ENCODE measurements at places on chromosomes 11 and 22. TPM values are rescaled to one million over a fixed set of nuclear protein-coding genes. Genes with fewer than 3 reads are reported as not detected.

- peak; percentile 45 for DNase-seq
Observed at GRCh38 chr11:119093942-119094815, 7.5 kb downstream of the DPAGT1 start.

- DNase-seq: peak; percentile 80
Observed at GRCh38 chr22:30574095-30574981, at the start of gene GAL3ST1. Gene GAL3ST1 (minus strand): TSS chr22:30574665. CDS start chr22:30557392, 17,273 bp downstream.

GRCh38 chr11:27991736-27992135, 116.2 kb downstream of the KIF18A start:
- DNase-seq: no peak

DNA sequence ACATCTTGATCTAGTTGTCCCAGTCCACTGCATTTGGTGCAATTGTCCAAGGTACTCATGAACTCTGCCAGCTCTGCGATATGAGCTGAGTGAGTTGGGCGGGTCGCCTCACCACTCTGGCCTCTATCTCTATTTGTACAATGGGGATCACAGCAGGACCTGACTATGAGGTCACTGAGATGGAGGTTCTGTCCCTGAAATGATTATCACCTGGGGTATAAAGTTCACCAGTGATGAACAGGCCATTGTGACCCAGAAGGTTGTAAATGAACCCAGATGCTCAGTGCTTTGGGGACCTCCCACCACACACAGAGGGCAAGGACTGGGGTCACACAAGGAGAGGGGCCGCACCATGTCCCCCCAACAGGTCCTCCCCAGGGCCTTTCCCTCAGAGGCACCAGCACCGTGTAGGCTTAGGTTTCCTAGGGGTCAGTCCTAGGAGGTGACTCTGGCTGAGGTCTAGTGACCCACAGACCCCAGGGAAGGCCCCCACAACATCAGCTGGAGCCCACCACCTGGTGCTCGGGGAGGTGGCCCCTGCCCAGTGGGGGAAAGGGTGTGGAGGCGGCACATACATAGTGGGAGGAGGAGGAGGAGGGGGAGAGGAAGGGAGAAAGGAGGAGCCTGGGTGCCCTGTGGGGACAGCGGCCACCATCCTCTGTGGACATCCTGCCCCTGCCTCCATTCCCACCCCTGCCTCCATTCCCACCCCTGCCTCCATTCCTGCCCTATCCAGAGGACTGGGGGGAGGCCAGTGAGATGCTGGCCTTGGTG, 25.0 kb upstream of the IGLL1 start:
- DNase-seq: no peak

GRCh38 chr11:117863383-117863782, 13.1 kb downstream of the FXYD6 start:
- no peak for DNase-seq

GRCh38 chr22:36253523-36254490, 874 bp downstream of the APOL1 start:
- no peak for DNase-seq

DNA sequence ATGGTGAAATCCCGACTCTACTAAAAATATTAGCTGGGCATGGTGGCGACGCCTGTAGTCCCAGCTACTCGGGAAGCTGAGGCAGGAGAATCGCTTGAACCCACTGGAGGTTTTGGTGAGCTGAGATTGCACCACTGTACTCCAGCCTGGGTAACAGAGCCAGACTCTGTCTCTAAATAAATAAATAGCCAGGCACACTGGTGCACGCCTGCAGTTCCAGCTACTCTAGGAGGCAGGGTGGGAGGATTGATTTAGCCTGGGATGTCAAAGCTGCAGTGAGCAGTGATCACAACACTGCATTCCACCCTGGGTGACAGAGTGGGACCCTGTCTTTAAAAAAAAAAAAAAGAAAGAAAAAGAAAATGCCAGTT, 17.4 kb downstream of the SUSD2 start:
- DNase-seq: no peak

GRCh38 chr22:46619830-46620501, at the start of gene GRAMD4:
Gene GRAMD4 (plus strand): TSS chr22:46620386. CDS start chr22:46626800, 6,414 bp downstream.
- DNase-seq: no peak

DNA sequence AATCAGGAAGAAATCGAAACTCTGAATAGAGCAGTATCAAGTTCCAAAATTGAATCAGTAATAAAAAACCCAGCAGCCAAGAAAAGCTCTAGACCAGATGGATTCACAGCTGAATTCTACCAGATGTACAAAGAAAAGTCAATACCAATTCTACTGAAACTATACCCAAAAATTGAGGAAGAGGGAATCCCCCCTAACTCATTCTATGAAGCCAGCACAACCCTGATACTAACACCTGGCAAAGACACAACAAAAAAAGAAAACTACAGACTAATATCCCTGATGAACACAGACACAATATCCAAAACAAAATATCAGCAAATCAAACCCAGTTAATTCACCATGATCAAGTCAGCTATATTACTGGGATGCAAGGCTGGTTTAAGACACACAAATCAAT, 97.7 kb downstream of the ZC3H12C start:
- DNase-seq: no peak

- no peak for DNase-seq
Observed at GRCh38 chr22:17264321-17265052, 45.3 kb upstream of the ADA2 start.

DNA sequence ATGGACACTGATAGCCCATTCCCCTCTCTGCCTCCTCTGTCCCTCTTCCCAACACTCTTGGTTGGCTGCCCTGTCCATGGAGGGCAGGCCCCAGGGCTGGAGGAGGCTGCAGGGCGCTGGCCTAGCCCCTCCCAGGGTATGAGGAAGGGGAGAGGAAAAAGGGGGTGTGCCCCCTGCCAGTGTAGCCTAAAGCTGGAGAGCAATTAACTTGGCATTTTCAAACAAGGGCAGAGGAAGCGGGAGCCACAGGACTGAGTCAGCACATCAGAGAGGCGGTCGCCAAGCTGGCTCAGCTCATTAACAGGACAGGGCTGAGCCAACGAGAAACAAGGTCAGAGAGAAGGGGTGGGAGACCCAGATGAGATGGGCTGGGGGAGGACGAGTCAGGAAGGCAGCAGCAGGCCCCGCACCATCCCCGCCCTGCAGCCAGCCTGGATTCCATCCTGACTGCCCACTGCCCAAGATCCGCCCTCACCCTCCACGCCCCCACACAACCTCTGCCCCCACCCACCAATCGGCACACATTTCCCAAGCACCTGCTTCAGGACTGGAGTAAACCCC, 76.3 kb downstream of the BUD13 start:
- peak; percentile 22 for DNase-seq

- DNase-seq: no peak
Observed at GRCh38 chr22:48248901-48249455, 1486.5 kb downstream of the TBC1D22A start.

GRCh38 chr11:64085906-64086257, 50.2 kb downstream of the FLRT1 start:
- DNase-seq: no peak

GRCh38 chr22:46515208-46516111, 22.0 kb downstream of the CELSR1 start:
- DNase-seq: no peak

GRCh38 chr11:82321206-82321605, 412.5 kb downstream of the FAM181B start:
- no peak for DNase-seq

- no peak for DNase-seq
Observed at GRCh38 chr11:125360066-125360465, 136.0 kb downstream of the FEZ1 start.

DNA sequence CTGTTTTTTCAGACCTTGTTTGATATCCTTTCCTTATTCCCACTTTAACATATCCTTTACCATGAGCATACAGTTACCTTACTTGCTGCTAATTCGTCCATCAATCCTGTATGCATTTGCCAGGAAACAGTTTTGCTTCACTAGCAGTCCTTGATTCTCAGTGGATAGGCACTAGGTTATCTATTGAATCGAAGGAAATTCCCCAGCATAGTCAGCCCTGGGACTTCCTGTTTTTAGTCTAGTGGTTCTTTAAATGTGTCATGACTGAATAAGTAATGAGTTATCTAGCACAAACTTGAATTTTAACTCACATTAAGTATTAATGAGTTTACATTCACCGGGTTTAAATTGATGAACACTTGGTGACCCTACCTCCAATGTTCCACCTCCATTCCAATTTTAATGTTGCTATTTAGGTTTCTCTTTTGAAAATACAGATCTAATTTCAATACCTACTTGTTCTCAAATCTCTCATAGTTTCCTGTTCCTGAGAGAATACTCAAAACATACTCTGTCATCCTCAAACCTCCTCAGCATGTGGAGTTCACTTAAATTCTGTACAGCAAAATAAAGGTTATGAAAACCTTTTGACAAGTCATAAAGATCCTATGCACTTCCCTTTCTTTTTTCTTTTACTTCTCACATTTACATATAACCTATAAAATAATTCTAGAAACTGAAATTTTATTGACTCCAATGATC, 1375.1 kb upstream of the TENM4 start:
- DNase-seq: no peak

DNA sequence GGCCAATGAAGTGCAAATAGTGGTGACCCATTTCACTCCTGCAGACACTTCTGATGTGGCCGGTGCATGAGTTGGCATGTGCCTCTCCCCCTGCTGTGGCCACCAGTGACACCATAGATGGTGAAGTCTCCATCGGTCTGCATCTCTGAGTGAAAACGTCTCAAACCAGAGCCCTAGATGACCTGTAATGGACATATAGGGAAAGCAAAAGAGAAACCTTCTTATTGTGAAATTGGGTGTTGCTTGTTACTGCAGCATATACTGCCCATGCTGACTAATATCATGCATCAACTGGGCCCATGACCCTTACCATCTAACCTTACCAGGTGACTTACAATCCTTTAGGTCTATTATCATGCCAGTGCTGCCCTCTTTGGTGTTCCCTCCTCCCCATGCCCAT, 11.7 kb upstream of the VPS37C start:
- DNase-seq: no peak

DNA sequence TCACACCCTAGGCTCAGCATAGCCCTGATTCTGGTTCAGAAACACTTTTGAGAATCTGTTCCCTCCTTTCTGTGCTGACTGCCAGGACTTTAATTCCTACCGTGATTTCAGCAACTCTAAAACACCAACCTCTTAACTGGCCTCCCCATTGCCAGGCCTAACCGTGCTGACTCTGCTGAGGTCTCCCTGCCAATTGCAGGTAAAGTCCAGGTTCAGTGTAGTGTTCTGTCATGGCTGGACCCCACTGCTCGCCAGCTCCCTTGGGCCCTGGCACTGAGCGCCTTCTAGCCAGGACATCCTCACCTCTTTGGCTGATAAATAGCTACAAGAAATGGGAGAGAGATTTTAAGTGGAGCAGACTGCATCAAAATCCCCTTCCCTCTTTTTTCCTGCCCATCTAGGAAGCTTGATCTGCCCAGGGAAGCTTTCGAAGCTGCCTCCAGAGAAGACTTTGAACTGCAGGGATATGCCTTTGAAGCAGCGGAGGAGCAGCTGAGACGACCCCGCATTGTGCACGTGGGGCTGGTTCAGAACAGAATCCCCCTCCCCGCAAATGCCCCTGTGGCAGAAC, 4.7 kb downstream of the UPB1 start:
- DNase-seq: no peak

GRCh38 chr11:113313601-113314000, 782 bp upstream of the TTC12 start:
- DNase-seq: no peak

- DNase-seq: no peak
Observed at GRCh38 chr22:41561335-41561734, 525 bp downstream of the CSDC2 start.

DNA sequence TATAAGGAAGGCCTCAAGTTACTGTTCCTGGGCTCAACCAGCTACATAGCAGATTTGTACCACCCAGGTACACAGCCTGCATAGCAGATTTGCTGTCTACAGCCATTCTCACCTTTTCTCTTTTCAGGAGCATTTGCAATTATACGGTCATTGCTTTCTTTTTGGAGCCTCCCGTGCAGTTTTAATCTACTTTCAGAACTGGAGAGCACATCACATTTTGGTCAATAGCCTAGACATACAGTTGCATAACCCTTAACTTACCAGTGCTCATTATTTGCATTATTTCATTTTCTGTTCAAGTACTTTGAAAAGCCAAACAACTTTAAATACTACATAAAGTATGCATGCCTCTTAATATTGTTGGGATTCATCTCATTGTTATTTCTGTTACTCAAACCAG, 150.5 kb upstream of the SORL1-AS1 start:
- no peak for DNase-seq

DNA sequence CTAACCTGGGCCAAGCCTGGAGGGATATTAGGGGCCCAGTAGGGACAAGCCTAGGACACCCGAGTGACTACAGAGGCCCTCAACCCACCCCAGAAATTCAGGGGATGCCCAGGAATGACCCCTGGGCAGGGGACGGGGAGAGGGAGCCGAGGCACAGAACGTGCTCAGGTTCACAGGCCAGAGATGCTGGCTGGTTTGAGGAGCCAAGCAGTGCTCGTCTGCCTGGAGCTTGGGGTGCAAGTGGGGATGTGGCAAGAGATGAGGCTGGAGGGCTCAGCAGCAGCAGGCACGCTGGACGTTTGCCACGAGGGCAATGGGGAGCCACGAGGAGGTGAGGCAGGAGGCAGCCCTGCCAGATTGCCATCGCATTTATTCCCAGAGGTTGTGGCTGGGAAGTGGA, 34.0 kb upstream of the EMID1 start:
- no peak for DNase-seq

GRCh38 chr11:35404388-35404775, 15.0 kb downstream of the SLC1A2 start:
- peak; percentile 53 for DNase-seq

GRCh38 chr11:84408946-84409411, 1122.8 kb upstream of the CCDC90B start:
- no peak for DNase-seq

DNA sequence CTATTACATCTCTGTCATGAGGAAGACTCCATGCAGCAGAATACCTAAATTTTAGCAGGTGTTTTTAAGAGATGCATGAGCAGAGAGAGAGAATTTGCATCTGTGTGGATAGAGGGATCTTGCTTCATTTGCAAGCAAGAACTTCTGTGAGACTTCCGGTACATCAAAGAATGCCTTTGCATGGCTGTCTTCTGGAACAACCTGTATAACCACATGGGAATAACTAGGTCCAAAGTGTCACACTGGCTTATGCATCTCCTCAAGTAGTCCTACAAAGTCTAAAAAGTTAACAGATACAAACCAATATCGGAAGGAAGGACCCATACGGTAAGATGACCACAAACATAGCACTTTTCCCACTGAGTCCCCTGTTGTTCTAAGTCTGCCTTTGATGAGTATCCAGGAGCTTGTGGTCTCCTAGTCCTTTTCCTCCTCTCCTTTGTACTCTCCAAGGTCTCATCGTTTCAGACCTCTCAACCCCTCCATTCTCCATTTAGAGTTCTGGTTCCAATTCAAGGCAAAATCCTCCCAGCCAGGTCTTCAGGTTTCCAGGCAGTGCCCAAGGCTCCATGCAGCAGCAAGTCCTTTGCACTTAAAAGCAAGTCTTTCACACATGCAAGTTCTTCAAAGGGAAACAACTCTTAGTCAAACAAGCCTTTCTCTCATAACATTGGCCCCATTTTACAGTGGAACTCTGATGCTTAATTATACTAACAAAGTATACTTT, 581.7 kb upstream of the ARHGAP42 start:
- DNase-seq: no peak

The TPCN2 gene
- total RNA-seq: 21.1 TPM

The CHCHD10 gene
- total RNA-seq: 719 TPM

The DSCAML1 gene
- 4.3 TPM for total RNA-seq

The CD248 gene
- 8.8 TPM for total RNA-seq

The PRR5L gene
- 169 TPM for total RNA-seq

The HORMAD2 gene
- not detected for total RNA-seq

The KCNQ1OT1 gene
- 1.5 TPM for total RNA-seq

The DMC1 gene
- 2.0 TPM for total RNA-seq
